ENCODE measurements at places on chromosomes 2 and 18. TPM values are rescaled to one million over a fixed set of nuclear protein-coding genes. Genes with fewer than 3 reads are reported as not detected.

The CASP8 gene
- polyA plus RNA-seq, result 23.9 TPM

The PROKR1 gene
- 0.07 TPM for polyA plus RNA-seq

- H3K27ac ChIP-seq, result no peak overlapping the region
- H3K4me3 ChIP-seq, result no peak overlapping the region
- no peaks in the 10 kb centered on the region for H3K36me3 ChIP-seq
- peaks cover 5% of the 10 kb centered on the region for H3K4me1 ChIP-seq
- DNase-seq, result no peak
Observed at GRCh38 chr2:215503381-215503780, 67.5 kb upstream of the FN1 start.

- H3K27ac ChIP-seq, result no peak overlapping the region
- H3K36me3 ChIP-seq, result no peaks in the 10 kb centered on the region
- DNase-seq, result no peak
- no peaks in the 10 kb centered on the region for H3K27me3 ChIP-seq
- no peak overlapping the region for H3K4me3 ChIP-seq
Observed at GRCh38 chr2:238817382-238817781, 30.5 kb upstream of the TWIST2 start.

Data from left lung (tissue), 14 donors.